ENCODE measurements at places on chromosomes 12 and 14.

GRCh38 chr12:27293463-27293862, 39.2 kb upstream of the BMAL2 start:
- DNase-seq: no peak

GRCh38 chr12:125454786-125455480, 389.7 kb downstream of the AACS start:
- DNase-seq: no peak

DNA sequence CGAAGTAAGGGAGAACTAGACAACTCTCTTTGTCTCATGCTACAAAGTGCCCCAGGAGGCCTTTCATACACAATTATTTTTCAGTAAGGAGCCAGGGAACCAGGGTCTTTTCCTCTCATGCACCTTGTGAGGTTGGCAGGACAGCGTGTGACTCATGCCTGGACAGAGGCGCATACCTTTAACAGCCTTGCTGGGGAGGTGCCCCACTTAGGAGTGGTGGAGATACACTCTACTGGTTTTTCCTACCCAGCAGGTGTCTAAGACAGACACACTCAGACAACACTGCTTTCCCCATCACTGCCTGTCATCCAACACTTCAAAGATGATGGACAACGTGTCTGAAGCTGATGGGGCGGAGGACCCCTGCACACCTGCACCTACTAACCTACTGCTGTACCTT, 49.1 kb downstream of the B4GALNT3 start:
- DNase-seq: no peak

DNA sequence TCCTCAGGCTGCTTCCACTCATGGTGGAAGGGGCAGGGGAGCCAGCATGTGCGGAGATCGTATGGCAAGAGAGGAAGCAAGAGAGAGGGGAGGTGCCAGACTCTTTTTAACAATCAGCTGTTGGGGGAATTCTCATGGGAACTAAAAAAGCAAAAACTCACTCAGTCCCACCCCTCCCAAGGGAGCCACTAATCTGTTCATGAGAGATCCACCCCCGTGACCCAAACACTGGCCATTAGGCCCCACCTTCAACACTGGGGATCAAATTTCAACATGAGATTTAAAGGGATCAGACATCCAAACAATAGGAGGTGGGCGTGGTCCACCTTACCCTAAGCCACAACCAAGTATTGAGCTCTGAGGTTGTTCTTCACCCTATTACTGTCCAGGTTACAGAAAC, 375.1 kb downstream of the GRIN2B start:
- DNase-seq: no peak

DNA sequence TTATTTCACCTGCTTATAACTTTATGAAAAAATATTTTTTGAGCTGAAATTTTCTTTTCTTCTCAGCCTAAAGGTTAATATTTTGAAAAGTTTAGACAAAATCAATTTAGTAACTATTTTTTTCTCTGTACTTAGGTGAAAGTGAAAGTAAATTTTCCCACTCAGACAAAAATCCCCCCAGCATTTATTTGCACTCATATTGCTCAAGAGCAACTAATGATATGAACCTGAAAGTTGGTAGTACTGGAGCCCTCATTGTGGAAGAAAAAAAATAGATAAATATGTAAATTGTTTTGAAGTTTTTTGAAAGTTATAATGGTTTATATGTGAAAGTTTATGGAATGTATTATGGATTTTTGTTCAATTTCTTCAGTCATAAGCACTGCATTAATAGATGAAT, 1005.9 kb upstream of the ATXN7L3B start:
- no peak for DNase-seq

GRCh38 chr12:65432114-65432513, 153.6 kb downstream of the MSRB3 start:
- no peak for DNase-seq

- DNase-seq: no peak
Observed at GRCh38 chr14:32358781-32359180, 29.7 kb downstream of the AKAP6 start.

- no peak for DNase-seq
Observed at GRCh38 chr12:4293966-4294505, 20.5 kb downstream of the CCND2 start.

DNA sequence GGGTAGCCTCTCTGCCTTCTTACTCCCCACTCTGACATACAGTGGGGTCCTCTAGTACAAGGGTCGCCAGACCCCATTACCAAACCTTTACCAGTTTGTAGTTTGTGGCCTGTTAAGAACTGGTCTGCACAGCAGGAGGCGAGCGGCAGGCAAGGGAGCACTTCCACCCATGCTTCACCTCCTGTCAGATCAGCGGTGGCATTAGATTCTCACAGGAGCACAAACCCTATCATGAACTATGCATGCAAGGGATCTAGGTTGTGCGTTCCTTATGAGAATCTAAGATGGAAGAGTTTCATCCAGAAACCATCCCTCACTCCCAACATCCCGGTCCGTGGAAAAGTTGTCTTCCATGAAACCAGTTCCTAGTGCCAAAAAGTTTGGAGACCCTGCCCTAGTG, 146.5 kb downstream of the HMGA2 start:
- no peak for DNase-seq

GRCh38 chr12:106358396-106359241, 1.1 kb downstream of the POLR3B start:
- no peak for DNase-seq

DNA sequence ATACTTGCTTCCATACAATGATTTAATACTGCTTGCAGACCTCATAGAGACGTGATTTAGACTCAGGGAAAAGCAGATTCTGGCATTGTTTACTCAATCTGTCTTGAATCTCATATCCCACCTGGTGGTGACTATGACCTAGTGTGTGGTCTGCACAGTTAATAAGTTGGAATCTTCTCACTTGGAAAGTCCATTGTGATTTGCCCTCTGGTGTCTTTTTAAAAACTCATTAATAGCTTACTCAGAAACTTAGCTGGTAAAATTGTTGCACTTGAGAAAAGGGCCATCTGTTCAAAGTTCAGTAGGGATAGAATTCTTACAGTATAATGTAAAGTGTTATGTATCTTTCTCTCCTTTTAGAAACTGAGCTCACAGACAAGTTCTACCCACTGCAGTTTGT, 106.0 kb downstream of the PELI2 start:
- no peak for DNase-seq

- no peak for DNase-seq
Observed at GRCh38 chr12:93183940-93184671, 193.6 kb upstream of the NUDT4 start.

DNA sequence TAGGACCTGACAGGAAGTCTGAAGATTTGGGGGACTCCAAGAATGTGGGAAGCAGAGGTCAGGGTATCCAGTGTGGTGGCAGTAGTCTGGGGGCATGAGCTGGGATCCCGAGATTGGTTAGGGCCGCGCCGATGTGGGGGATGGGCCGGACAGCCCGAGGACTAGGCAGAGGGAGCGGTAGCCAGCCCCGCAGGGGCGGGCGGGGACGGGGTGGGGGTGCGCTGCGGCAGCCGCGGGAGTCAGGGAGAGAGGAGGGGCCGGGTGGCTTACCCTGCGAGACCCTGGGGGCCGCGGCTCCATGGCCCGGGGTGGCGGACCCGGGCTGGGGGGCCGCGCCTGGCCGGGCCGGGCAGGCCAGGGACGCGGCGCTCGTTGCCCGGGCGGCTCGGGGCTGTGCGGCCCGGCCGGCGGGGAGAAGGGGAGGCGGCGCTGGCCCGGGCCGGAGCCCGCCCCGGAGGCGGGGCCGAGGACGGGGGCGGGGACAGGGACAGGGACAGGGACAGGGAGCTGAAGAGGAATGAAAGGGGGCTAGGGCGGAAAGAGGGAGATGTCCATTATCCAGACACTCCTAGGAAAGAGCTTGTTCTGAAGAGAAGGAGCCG, 5.6 kb downstream of the ZNF385A start:
- DNase-seq: no peak

GRCh38 chr12:127414636-127415035, 852.3 kb upstream of the TMEM132C start:
- no peak for DNase-seq

GRCh38 chr12:128361400-128361995, 94.5 kb downstream of the TMEM132C start:
- no peak for DNase-seq

DNA sequence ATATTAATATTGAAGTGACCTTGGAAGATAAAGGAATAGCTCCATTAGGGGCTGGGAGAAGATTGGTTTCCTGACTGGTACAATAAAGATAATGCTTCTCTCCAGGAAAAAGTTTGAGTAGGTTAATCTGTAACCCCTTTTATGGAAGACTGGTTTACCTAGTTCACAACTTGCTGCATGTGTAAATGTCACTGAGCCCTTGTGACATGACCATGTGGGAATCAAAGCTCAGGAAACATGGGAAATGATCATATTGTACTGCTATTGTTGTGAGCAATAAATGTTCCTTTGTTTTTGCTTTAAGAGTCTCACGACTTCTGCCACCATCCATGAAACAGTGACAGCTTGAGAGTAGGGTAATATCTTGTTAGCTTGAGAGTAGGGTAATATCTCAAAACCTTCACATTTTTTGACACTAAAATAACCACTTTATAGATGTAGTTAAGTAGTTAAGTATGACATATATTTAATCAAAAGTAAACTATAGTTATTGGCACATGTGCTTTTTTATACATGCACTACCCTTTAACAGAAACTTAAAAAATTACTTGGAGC, 1338.6 kb downstream of the FSCB start:
- no peak for DNase-seq

DNA sequence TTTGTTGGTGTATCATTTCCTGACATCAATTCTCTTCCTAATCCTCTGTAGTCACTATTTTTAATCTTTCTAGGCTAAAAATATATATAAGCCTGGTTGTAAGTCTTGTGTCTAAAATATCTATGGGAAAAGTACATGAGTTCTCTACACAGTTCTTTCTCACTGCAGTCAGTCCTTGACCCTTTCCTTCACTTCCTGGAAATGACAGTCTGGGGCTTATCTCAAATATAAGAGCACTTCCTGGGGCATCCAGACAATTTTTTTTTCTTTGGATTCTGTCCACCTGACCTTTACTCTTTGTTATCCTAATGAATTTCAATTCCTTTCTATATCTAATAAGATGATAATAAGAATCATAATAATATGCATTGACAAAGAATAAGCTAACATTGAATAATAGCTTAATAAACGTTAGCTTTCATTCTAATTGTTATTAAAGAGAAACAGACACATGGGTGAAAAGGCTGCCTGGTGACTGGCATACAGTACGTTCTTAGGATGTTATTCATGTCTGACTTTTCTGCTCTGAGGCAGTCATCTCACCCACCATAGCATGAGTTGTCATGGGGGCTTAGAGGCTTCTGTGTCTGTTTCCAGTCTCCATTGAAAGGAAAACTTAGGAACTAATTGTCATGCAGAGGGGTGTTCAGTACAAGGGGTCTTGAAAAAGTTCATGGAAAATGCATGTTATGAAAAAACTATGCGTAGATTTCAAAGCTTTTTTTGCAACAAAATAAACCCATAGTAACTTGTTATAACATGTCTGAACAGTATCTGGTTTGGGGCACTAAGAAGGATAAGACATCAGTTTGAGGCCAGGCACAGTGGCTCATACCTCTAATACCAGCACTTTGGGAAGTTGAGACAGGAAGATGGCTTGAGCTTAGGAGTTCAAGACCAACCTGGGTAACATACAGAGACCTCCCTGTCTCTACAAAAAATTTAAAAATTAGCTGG, 66.2 kb upstream of the DNM1L start:
- no peak for DNase-seq

DNA sequence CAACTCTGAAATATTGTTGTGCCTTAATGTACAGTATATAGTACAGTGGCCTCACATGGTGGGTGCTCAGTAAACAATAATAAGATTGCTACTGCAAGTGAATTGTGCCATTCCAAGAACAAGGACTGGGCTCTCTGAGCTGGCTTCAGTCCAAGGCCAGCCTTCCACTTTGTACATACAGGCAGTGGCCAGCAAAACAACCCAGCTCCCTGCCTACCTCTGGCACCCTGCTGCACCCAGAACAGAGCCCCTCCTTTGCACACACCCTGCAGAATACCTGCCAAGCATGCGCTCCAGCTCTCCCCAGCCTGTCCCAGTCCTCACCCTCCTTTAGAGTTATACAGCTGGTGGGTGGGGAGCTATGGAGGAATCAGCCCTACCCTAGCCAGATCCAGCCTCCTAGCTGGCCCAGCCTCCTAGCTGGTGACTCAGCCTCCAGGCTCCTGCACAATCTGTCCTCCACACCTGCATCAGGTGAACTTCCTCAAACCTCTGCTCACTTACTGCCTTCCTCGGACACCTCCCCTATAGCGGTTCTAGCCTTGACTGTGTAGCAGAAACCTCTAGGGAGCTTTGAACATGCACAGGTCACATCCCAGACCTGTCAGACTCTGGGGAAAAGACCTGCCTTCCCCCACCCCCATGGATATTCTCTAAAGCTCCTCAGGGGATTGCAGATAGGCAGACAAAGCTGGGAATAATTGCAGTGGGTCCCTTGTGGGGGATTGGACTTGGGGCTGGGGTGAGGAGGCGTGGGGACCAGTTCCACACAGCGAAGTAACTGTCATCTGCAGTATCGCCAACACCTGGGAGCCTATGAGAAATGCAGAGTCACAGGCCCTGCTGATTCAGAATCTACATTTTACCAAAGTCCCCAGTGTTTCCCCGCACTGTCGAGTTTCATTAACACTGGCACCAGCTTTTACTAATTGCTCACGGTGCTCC, 17.9 kb downstream of the ZDHHC22 start:
- no peak for DNase-seq

- no peak for DNase-seq
Observed at GRCh38 chr12:129127211-129127610, 273.9 kb downstream of the GLT1D1 start.

GRCh38 chr12:50551866-50552265, 47.1 kb downstream of the DIP2B start:
- DNase-seq: no peak
